Stimulated activated CD8-positive, alpha-beta memory T cell treated with anti-CD3 and anti-CD28 coated beads, Interleukin-15, amount 100 ng/mL, for 4 hours (primary cell): ENCODE measurements at places on chromosomes 4 and X.
A peak's percentile ranks its signal among the peaks of the same experiment; 100 is the strongest.

DNA sequence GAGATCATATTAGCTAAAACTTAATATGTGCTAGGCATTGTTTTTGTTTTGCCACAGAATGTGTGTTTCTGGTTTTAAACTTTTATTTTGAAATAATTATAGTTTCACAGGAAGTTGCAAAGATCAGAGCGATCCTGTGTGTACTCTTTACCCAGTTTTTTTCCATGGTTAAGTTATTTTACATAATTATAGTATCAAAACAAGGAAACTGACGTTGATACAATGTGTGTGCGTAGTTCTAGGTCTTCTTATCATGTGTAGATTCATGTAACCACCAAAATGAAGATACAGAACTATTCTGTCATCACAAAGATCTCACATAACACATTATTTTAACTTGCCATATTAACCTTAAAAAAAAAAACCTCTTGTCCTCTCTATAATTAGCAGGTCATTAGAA lies 69.2 kb downstream of the BLTP1 start:
- no peak for DNase-seq

GRCh38 chrX:76977452-76977851 lies 469.7 kb upstream of the FGF16 start:
- DNase-seq = no peak

- DNase-seq = no peak
Measured at GRCh38 chrX:110418316-110419235, 59.9 kb downstream of the RTL9 start.

GRCh38 chr4:113636877-113637276 lies 124.7 kb downstream of the CAMK2D start:
- peak; percentile 3 for DNase-seq

DNA sequence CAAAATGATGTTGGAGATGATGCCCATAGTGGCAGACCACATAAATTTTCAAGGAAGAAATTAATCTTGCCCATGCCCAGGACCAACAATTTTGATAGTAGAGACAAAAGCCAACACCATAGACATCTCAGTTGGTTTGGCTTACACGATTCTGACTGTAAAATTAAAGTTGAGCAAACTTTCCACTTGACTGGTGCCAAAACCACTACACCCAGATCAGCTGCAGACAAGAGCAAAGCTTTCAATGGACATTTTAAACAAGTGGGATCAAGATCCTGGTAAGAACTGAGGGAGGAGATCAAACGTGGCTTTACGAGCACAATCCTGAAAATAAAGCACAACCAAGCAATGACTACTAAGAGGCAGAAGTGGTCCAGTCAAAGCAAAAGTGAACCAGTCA lies 90.7 kb downstream of the PAPSS1 start:
- no peak for DNase-seq

DNA sequence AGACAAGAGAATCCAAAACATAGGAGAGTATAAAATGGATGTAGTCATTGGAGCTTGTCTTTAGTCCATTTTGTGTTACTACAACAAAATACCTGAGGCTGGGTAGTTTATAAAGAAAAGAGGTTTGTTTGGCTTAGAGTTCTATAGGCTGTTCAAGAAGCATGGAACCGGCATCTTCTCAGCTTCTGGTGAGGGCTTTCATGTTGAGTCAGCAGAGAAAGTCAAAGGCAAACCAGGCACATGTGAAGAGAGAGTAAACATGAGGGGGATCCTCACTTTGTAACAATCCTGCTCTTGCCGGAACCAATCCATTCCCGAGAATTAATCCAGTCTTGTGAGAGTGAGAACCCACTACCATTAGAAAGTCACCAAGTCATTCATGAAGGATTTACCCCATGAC lies 8.1 kb upstream of the HCCS start:
- DNase-seq = no peak

- DNase-seq = no peak
Measured at GRCh38 chrX:42229533-42229932, 306.2 kb upstream of the CASK start.
